ENCODE measurements at places on chromosomes 7 and 10. TPM values are rescaled to one million over a fixed set of nuclear protein-coding genes. Genes with fewer than 3 reads are reported as not detected.
A peak's percentile ranks its signal among the peaks of the same experiment; 100 is the strongest.

CYP2C19 gene
- total RNA-seq, result not detected

DNA sequence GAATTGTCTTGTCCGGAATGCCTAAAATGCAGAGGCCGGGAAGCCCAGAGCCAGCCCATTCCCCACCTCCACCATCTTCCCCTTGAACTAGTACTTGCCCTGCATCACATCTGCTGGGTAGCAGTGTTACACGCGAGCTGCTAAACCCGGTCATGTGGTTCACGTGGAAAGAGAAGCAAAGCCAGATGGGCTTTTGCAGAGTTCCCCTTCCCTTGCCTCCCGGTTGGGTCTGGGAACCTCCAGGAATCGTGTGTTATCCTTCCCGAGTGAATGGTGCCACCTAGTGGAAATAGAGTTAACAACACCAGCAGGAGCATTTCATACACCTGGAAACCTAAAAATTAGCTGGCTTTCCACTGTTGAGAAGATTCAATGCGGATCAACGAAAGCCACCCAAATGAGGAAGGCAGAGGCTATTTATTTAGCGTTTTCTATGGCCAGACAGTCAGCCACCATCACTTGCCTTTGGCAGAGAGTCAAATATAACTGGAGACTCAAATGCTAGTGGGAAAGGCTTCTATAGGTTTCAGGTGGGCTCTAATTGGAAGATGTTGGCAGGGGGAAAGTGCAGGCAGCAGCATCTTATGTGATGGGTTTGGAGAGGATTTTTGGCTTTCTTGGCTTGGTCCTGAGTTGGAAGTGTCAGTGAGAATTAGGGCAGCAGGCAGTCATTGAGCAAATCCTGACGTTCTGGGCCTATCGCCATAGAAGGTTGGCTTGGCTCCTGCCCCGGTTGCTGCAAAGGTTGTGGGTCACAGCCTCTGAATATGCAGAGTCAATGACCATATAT, 12.9 kb upstream of the DENND2A start:
- H3K36me3 ChIP-seq, result no peaks in the 10 kb centered on the region
- DNase-seq, result peak; percentile 70
- no peaks in the 10 kb centered on the region for H3K4me1 ChIP-seq
- H3K4me3 ChIP-seq, result no peak overlapping the region
- no peak overlapping the region for H3K27ac ChIP-seq

DNA sequence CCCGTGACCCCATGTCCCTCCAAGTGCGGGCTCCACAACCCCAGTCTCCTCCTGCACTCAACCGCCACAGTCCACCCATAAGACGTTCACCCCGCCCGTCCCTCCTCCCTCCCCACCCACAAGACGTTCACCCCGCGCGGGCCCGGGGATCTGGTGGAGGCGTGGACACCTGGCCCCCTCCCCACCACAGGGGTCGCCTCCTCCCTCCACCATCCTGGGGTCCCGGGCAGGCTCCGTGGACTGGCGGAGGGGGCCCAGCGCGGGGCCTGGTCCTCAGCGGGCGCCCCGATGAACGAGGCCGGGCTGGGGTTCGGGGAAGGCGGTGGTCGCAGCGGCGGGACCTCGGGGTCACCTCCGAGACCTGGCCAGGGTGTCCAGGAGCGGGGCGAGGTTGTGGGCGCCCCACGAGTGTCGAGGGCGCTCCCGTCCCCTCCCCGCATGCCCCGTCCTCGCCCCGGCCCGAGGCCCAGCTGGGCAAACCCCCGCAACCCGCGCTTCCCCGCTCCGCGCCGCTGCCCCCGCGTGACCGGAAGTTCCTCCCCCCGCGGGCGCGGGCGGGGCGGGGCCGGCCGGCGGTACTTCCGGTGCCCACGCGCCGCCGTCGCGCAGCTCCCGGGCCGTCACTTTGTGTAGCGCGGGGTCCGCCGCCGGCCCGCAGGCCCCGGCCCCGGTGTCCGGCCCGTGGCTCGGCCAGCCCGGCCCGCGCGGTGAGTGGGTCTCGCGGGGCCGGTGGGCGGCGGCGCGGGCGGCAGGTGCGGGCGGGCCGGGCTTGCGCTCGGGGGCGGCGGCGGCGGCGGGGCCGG, at the start of gene ZNF316:
Gene ZNF316, plus strand, starts transcription at position 578 of the 803 bp plus-strand sequence. CDS start 5,092 bp downstream, outside the sequence.
- no peak within 1 kb of the TSS for H3K27ac ChIP-seq
- DNase-seq, result no peak
- H3K4me3 ChIP-seq, result peak within 1 kb of the TSS; percentile 71
- H3K4me1 ChIP-seq, result peaks cover 9% of the 10 kb centered on the region

HKDC1 gene
- 0.78 TPM for total RNA-seq

ITGB8 gene
- total RNA-seq, result 3.6 TPM

DNA sequence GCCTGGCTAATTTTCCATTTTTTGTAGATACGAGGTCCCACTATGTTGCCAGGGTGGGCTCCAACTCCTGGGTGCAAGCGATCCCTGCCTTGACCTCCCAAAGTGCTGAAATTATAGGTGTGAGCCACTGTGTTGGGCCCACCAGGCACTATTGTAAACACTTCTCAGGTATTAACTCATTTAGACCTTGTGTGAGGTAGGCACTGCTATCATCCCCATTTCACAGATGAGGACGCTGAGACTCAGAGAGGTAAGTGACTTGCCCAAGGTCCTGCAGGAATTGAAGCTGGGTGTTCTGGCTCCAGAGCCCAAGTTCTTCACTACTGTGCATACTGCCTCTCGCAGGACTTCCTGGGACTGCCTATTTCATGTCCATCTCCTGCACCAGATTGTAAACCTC, 67.1 kb upstream of the SYPL1 start:
- H3K4me3 ChIP-seq, result no peak overlapping the region
- H3K36me3 ChIP-seq, result no peaks in the 10 kb centered on the region
- H3K4me1 ChIP-seq, result peaks cover 5% of the 10 kb centered on the region
- no peaks in the 10 kb centered on the region for H3K27me3 ChIP-seq

- no peaks in the 10 kb centered on the region for H3K27me3 ChIP-seq
- H3K4me1 ChIP-seq, result no peaks in the 10 kb centered on the region
- no peak for DNase-seq
- no peak overlapping the region for H3K4me3 ChIP-seq
- H3K27ac ChIP-seq, result no peak overlapping the region
- no peaks in the 10 kb centered on the region for H3K36me3 ChIP-seq
Measured at GRCh38 chr10:49633327-49634068, 19.7 kb downstream of the CHAT start.

- H3K4me3 ChIP-seq, result no peak overlapping the region
- no peaks in the 10 kb centered on the region for H3K36me3 ChIP-seq
- no peak overlapping the region for H3K27ac ChIP-seq
- no peaks in the 10 kb centered on the region for H3K27me3 ChIP-seq
Measured at GRCh38 chr7:142914121-142914520, 19.4 kb downstream of the TRPV5 start.

PWWP2B gene
- total RNA-seq, result 10.8 TPM

- H3K4me3 ChIP-seq, result no peak overlapping the region
- no peak for DNase-seq
- no peak overlapping the region for H3K27ac ChIP-seq
- H3K4me1 ChIP-seq, result peaks cover 7% of the 10 kb centered on the region
Measured at GRCh38 chr10:69362471-69362954, 54.2 kb downstream of the TACR2 start.

SSC4D gene
- 11.8 TPM for total RNA-seq

ENO4 gene
- total RNA-seq, result not detected

- H3K27me3 ChIP-seq, result no peaks in the 10 kb centered on the region
- H3K4me1 ChIP-seq, result peaks cover 4% of the 10 kb centered on the region
- H3K36me3 ChIP-seq, result no peaks in the 10 kb centered on the region
- DNase-seq, result no peak
- no peak overlapping the region for H3K4me3 ChIP-seq
Measured at GRCh38 chr10:109996225-109996624, 11.6 kb upstream of the ADD3 start.

DNA sequence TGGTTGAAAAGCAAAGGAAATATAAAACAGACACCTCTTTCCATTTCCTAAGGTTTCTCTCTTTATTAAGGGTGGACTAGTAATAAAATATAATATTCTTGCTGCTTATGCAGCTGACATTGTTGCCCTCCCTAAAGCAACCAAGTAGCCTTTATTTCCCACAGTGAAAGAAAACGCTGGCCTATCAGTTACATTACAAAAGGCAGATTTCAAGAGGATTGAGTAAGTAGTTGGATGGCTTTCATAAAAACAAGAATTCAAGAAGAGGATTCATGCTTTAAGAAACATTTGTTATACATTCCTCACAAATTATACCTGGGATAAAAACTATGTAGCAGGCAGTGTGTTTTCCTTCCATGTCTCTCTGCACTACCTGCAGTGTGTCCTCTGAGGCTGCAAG, 154.4 kb upstream of the LANCL2 start:
- no peak for DNase-seq
- no peaks in the 10 kb centered on the region for H3K36me3 ChIP-seq
- H3K4me3 ChIP-seq, result no peak overlapping the region
- no peak overlapping the region for H3K27ac ChIP-seq
- H3K4me1 ChIP-seq, result no peaks in the 10 kb centered on the region
- H3K27me3 ChIP-seq, result no peaks in the 10 kb centered on the region

COBL gene
- total RNA-seq, result 36.5 TPM

- no peak for DNase-seq
- H3K4me1 ChIP-seq, result peaks cover 6% of the 10 kb centered on the region
- no peak overlapping the region for H3K27ac ChIP-seq
Measured at GRCh38 chr7:128459394-128459878, 3.8 kb downstream of the HILPDA start.

- DNase-seq, result no peak
- no peaks in the 10 kb centered on the region for H3K36me3 ChIP-seq
- no peak overlapping the region for H3K4me3 ChIP-seq
- H3K4me1 ChIP-seq, result no peaks in the 10 kb centered on the region
- no peak overlapping the region for H3K27ac ChIP-seq
Measured at GRCh38 chr10:100509241-100509840, 10.3 kb downstream of the SEC31B start.

- H3K36me3 ChIP-seq, result peaks cover 68% of the 10 kb centered on the region
- H3K27ac ChIP-seq, result no peak overlapping the region
- H3K4me1 ChIP-seq, result no peaks in the 10 kb centered on the region
- no peak for DNase-seq
- H3K4me3 ChIP-seq, result no peak overlapping the region
- no peaks in the 10 kb centered on the region for H3K27me3 ChIP-seq
Measured at GRCh38 chr10:17235136-17235535, 7.1 kb downstream of the VIM start.

DNA sequence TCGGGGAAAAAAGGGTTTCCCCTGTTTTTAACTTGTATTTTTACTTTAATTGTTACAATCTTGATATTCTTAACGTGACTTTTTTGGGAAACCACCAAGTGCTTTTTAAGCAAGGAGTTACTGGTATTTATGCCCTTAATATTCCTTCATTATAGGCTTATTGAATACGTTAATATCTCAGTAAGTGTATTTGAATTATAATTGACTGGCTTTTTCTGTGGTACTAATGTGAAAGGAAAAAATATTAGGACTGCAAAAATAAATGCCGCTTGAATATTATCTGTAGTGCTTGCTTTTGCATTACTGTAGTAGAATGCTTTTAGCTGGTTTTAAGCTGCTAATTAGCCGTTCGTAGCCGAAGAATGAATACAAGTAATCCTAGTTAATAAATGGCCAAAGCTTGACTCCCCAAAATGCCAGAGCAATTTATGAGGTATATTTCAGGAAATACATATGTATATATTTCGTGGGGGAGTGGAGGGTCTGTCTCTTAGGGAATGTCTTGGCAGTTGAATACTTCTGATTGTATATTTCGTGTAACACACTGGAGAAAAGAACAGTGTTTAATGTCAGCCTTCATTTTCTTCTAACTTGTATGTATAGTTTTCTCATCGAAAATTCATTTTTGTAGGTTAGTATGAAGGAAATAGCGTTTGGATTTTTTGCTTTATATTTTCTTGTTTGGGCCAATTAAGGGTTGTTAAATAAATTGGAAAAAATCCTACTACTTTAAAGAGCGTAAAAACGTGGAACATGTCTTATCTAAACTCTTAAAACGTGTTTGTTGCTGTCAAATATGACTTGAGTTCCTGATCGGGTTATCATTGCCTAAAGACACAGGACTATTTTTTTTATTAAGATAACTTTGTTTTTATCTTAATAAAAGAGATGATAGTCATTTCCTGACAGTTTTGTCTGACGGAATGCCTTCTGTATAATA, 1.5 kb downstream of the PDCD4 start:
- DNase-seq, result no peak
- H3K36me3 ChIP-seq, result no peaks in the 10 kb centered on the region
- peaks cover 9% of the 10 kb centered on the region for H3K4me1 ChIP-seq
- H3K4me3 ChIP-seq, result peak overlapping the region; percentile 59
- no peaks in the 10 kb centered on the region for H3K27me3 ChIP-seq
- 0 out of 2 replicates have a peak overlapping the region, but pooled peaks have one; percentile 77 for H3K27ac ChIP-seq

DNA sequence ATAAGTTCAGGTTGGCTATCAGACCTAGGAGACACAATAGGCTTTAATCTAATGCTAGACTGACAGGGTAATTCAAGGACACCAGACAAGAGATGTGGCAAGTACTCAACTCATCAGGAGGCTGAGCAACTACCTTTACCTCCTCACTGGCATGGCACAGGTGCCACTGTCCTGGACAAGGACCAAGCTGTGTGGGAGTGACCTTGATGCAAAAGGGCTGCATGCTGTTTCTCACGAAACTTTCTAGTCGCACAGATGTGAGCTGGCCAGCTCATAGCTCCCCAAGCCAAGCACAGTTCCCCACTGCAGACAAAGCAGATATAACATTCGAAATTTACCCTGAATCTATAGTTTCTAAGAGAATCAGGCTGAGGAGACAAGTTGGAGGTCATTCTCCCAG, 207.6 kb upstream of the GHITM start:
- no peaks in the 10 kb centered on the region for H3K27me3 ChIP-seq
- H3K36me3 ChIP-seq, result no peaks in the 10 kb centered on the region
- DNase-seq, result no peak
- no peak overlapping the region for H3K27ac ChIP-seq
- no peak overlapping the region for H3K4me3 ChIP-seq

- no peaks in the 10 kb centered on the region for H3K27me3 ChIP-seq
- H3K4me1 ChIP-seq, result no peaks in the 10 kb centered on the region
- DNase-seq, result no peak
- H3K4me3 ChIP-seq, result no peak overlapping the region
- H3K27ac ChIP-seq, result no peak overlapping the region
Measured at GRCh38 chr10:98402931-98403718, 11.9 kb downstream of the PYROXD2 start.

- H3K4me1 ChIP-seq, result no peaks in the 10 kb centered on the region
- H3K36me3 ChIP-seq, result no peaks in the 10 kb centered on the region
- H3K27ac ChIP-seq, result no peak overlapping the region
- H3K27me3 ChIP-seq, result no peaks in the 10 kb centered on the region
- no peak overlapping the region for H3K4me3 ChIP-seq
Measured at GRCh38 chr7:87083865-87084519, 24.5 kb upstream of the ELAPOR2 start.

DNA sequence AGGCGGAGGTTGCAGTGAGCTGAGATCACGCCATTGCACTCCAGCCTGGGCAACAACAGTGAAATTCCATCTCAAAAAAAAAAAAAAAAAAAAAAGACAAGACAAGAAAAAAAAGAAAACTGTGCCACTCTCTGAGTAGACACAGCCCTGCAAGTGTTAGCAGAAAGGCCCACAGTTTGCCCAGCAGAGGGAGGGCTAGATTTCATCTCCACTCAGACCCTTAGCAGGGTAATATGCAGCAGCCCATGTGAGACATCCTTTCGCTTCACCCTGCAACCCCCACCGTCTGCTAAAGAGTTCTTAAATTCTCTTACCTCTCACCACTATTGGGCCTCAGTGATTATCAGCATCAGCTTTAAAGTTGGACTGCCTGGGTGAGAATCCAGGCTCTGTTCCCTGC, 38.2 kb downstream of the CTNNA3 start:
- H3K27ac ChIP-seq, result no peak overlapping the region
- no peak overlapping the region for H3K4me3 ChIP-seq
- peaks cover 3% of the 10 kb centered on the region for H3K4me1 ChIP-seq

TCAF2 gene
- 0.31 TPM for total RNA-seq

- H3K4me1 ChIP-seq, result no peaks in the 10 kb centered on the region
- no peak overlapping the region for H3K27ac ChIP-seq
Measured at GRCh38 chr7:88109612-88110011, 110.2 kb downstream of the SRI start.
